Stimulated activated CD4-positive, alpha-beta T cell treated with anti-CD3 and anti-CD28 coated beads, Interleukin-1b, Interleukin-23, amount 100 ng/mL, for 4 hours (primary cell): ENCODE measurements at places on chromosomes 12 and 14.

DNA sequence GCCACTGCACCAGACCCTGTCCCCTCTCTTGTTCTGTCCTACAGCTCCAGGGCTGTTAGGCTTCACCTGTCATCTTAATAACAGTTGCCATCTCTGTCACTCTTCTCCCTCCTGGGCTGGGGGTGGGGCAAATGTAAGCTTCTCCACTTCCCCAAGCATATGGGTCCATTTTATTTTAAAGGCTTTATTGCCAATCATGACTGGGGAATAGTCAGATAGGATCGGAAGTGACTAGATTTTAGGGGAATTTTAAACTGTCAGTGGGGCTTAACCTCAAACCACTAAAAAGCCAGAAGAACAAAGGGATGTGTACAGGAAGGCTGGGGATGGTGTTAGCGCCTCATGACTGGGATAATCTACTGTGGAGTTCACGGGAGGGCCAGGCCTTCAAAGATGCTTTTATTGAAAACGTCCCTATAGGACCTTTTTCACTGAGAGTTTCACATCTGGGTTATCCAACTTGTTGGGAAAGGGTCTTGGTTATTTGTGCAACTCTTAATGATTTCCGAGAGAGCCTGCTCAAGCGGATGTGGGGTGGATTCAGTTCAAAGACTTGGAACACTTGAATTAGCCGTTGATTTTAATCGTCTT is 41.6 kb downstream of the CHST11 start:
- DNase-seq: no peak

DNA sequence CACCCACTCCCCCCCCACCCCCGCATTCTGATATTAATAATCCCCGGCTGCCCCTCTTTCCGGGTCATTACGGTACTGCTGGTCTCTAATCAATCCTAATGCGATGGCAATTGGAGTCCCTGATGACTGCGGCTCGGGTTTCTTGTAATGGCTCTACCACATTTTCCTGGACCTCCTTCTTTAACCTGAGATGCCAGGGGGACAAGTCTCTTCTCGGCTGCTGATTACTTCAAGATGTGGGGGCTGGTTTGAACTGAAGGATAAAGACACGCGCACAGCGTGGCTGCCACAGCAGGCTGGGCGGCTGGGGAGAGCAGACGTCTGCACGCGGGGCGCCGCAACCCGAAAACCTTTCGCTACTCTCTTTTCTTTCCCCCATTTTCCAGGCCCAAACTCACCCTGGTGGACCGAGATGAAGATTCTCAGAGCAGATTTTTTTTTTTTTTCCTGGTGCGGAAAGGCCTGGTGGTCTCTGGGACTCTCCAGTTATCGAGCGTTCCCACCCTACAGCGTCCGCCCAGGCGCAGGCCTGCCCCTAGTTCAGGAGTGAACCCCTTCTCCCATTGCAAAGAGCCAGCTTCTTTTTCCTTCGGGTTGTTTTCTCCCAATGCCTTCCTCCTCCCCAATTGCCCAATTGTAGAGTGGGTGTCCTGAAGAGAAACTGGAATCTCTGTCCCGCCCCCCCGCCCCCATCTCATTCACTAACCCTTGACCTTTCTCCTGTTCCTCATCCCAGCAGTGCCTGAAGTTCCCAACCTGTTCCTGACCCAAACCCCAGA is 6.0 kb upstream of the SIX1 start:
- no peak for DNase-seq

- DNase-seq: peak; percentile 3
Measured at GRCh38 chr12:107884769-107885694, 110.5 kb downstream of the ASCL4 start.

- no peak for DNase-seq
Measured at GRCh38 chr14:31320922-31321766, 99.2 kb downstream of the HEATR5A start.

GRCh38 chr12:67472539-67472938 is 176.0 kb upstream of the DYRK2 start:
- no peak for DNase-seq

- DNase-seq: no peak
Measured at GRCh38 chr12:90036637-90037036, 328.0 kb upstream of the ATP2B1 start.

DNA sequence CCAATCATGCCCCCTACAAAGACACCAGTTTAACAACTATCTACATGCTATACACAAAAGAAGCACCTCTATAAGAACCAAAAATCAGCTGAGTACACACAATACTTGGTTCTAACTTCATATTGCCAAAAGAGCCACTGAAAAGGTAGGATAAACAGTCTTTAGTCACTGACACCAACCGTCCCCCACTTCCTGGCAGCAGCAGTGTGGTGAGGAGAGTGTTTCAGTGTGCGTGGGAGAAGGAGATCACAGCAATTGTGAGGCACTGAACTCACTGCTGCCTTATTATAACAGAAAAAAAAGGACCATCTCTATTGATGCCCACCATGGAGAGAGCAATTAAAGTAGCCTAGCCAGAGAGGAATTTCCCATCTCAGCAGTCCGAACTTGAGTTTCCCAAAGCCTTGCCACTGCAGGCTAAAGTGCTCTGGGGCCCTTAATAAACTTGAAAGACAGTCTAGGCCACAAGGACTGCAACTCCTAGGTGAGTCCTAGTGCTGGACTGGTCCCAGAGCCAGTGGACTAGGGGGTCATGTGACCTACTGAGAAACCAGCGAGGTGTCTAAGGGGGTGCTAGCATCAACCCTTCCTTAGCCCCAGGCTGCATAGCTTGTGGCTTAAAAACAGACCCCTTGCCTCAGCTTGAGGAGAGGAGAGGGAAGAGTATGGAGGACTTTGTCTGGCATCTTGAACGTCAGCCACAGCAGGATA is 37.1 kb upstream of the LMNTD1 start:
- DNase-seq: peak; percentile 6

GRCh38 chr12:120774169-120774916 is 48.7 kb downstream of the ACADS start:
- DNase-seq: no peak

DNA sequence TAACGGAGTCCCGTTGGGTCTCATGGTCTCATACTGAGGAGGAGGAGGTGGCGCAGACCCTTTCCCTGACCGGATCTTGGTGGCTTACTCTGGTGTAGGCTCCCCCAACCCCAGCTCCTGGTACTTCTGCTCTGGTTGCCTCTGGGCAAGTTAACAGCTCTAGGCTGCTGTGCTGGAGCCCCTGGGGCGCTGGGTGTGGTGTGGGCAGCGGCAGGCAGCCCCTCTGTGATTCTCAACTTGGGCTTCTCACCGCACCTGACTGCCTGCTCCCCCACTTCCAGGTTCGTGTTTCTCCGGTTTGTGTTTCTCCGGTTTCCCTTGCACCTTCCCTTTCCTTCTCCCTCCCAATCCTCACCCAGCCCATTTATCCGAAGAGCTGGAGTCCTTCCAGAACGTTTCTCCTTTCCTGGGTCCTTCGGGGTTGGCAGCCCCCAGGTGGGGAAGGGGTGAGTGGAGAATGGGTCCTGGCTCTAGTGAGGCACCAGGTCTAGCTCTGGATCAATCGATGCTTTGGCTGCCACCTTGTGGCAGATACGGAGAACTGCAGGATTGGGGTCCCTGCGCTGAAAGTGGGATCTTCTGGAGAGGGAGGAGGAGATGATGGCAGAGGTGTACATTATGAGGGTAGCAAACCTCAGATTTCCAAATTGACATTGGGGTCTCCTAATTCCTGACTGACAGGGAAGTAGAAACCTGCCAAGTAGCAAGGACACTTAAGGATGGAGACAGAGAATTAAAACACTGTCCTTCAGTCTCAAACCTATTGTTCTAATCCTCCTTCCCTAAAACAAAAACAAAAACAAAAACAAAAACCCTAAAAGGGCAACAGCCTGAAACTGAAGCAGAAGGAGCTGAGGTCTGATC is 8.3 kb downstream of the CISTR start:
- DNase-seq: peak; percentile 55

DNA sequence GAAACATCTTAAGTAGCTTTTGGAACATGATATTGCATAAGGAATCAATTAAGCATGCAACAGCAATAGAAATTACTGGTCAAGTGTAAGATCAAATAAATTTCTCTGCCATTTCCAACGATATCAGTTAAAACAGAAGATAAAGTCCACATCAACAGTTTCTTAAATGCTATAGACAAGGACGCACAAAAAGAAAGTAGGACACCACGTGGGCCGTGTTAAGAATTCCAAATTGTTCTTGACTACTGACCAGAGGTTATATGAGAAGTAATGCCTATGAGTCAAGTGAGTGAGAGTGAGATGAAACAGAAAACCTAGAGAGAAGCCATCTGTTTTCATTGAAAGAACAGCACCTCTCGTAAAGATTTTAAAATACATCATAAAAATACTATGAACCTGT is 318.2 kb downstream of the TMEM117 start:
- DNase-seq: no peak

GRCh38 chr12:130685250-130685787 is 30.8 kb downstream of the RIMBP2 start:
- no peak for DNase-seq

- no peak for DNase-seq
Measured at GRCh38 chr12:123171967-123172366, 21.1 kb upstream of the PITPNM2 start.

DNA sequence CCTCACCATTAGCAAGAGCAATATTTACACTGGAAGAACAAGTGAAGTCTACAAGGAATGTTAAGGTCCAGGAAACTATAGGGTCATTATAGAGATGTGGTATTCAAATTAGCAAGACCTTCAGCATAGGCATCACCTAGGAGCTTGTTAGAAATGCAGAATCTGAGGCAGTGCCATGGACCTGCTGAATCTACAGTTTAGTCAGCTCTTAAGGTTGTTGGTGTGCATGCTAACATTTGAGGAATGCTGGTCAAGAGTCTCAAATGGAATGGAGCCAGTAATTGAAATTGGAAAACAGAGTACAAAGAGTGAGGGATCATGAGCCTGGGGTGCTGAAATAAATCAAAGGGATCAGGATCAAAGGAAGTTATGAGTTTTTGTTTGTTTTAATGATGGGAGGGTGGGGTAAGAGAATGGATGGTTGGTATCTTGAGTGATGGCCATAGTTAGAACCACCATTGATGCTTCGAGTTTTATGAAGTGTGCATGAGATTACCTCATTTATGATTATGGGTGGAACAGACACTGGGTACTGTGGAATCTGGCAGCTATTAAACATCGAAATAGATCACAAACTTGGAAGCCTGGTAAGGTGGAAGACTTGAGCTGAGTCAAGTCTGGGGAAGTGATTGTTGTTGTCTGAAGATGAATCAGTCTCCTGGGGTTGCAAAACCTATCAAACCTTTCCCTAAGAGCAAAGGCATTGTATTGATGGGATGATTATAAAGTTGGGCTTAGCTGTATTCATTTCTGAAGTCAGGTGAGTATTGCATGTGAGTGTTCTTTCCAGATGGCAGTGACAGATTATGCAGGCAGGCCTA is 323.3 kb upstream of the E2F7 start:
- DNase-seq: no peak

- no peak for DNase-seq
Measured at GRCh38 chr12:52015532-52016041, 8.8 kb downstream of the TAMALIN start.

DNA sequence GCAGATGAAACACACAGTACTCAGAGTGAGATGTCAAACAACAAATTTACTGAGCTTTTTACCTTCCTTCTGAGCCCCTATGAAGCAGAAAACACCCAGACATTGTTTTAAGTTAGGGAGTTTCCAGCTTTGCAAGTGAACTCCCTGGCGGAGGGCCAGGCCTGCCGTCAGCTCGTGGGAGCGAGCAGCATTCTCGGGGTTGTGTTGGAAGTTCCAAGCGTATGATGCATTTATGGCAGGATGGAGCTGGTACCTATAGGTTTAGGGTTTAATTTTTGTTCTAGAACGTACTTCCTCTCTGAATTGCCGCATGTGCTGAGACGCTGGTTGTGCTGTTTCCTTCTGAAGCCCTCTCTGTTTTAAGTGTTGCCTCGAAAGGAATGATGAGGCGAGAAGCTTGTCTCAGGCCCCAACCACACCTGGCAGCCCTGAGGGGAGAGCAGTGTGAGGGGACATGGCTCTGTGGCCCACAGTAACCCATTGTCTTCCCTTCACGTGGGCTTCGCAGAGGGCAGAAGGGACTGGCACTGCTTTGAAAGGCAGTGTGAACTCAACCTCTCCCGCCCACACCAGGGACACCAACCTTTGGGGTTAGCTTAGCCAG is 76.6 kb downstream of the SSPN start:
- peak; percentile 19 for DNase-seq

DNA sequence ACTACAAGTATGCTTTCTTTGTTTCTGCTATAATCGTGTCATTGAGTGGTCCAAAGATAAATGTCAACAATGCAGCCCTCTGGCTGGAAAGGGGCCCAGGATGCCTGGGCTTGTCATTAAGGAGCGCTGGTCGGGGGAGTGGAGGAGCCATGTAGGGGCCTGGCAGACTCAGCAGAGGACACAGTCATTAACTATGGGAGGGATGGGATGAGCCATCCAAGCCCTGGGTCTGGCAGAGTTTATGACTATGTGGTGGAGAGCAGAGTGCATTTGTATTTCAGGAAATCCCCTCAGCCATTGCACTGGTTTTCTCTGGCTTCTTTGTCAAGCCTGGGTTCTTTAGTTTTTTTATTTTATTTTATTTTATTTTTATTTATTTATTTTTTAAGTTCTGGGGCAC is 243.1 kb downstream of the C12orf75 start:
- DNase-seq: no peak
